ENCODE measurements at places on chromosomes 16 and 17. TPM values are rescaled to one million over a fixed set of nuclear protein-coding genes. Genes with fewer than 3 reads are reported as not detected.
A peak's percentile ranks its signal among the peaks of the same experiment; 100 is the strongest.

The RAMP2 gene
- total RNA-seq, result not detected

The MYH1 gene
- total RNA-seq, result not detected

The DRG2 gene
- total RNA-seq, result 37.7 TPM

The SLC5A2 gene
- total RNA-seq, result 0.21 TPM

The PGAP3 gene
- 8.3 TPM for total RNA-seq

- H3K36me3 ChIP-seq, result no peaks in the 10 kb centered on the region
- DNase-seq, result no peak
- H3K4me3 ChIP-seq, result no peak overlapping the region
Measured at GRCh38 chr16:82201351-82201750, 31.3 kb upstream of the MPHOSPH6 start.

DNA sequence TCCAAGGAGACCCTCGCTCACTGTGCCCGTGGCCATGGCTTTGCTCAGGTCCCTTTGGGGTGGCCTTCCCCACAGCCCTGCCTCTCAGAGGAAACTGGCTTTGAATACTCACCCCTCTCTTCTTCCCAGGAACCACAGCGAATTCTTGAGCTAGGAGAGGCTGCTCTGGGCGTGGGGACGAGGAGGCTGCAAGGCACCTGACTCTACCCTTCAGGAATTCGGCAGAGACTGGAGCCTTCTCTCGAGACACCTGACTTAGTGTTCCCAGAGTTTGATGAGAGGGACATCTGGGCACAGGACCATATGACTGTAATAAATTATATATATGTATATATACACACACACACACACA lies 6.2 kb downstream of the LLGL2 start:
- no peaks in the 10 kb centered on the region for H3K36me3 ChIP-seq
- H3K27ac ChIP-seq, result no peak overlapping the region
- H3K27me3 ChIP-seq, result no peaks in the 10 kb centered on the region
- H3K4me3 ChIP-seq, result no peak overlapping the region
- no peak for DNase-seq

DNA sequence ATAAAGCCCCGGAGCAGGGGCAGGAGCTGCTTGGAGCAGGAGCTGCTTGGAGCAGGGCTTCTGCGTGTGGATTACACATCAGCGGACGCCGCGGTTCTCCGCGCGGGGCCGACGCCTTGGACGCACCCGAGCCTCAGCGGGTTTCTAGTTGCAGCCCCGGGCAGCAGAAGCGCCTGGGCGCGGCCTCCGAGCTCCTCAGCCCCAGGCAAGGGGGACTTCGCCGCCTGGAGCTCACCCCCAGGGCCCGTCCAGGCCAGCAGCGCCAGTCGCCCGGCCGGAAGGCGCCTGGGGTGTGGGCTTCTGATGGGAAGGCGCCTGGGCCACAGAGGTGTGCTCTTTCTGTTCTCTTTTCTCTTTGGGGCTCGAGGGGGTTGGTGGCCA lies 6.3 kb downstream of the FOXF1 start:
- H3K4me1 ChIP-seq, result peaks cover 4% of the 10 kb centered on the region
- no peak overlapping the region for H3K4me3 ChIP-seq
- H3K27ac ChIP-seq, result no peak overlapping the region
- DNase-seq, result no peak
- H3K36me3 ChIP-seq, result peaks cover under 1% of the 10 kb centered on the region
- peaks cover 61% of the 10 kb centered on the region for H3K27me3 ChIP-seq

DNA sequence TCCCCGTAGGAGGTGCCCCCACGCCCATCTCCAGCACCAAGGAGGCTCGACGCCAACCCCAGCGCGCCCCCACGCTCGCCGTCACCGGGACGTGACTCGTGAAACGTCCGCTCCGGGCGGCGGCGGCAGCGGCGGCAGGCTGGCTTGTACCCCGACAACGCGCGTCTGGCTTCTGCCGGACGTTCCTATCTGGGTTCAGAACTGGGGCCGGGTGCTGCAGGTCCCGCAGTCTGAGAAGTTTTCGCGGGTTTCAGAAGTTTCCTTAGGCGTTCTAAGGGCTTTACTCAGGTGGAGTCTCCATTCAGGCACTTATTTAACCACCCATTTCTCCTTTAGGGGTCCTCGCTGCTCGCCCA lies 672 bp upstream of the ALKBH5 start:
- peaks cover 45% of the 10 kb centered on the region for H3K4me1 ChIP-seq
- DNase-seq, result peak; percentile 87
- H3K4me3 ChIP-seq, result peak overlapping the region; percentile 91
- no peaks in the 10 kb centered on the region for H3K27me3 ChIP-seq
- peaks cover 31% of the 10 kb centered on the region for H3K36me3 ChIP-seq

DNA sequence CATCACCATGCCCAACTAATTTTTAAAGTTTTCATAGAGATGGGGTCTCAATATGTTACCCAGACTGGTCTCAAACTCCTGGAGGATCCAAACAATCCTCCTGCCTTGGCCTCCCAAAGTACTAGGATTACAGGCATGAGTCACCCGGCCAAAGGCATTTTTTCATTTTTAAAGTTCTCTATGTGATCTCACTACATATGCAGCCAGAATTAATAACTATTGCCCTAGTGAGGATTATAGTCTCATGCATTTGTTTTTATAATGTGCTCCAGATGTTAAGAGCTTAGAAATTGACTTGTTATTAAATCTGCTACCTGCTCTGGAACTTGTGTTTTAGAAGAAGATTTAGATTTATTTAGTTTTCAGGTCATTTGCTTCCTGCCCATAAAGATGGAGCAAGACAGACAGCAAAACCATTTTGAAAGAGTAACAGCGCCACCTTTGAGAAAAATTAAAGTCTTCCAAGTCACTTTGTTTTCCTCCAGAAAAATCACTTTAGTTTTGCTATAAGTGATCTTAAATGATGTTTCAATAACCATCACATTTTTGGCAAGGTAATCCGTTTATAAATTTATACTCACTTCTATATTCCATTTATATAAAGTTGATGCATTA lies 79.5 kb downstream of the CA4 start:
- H3K4me1 ChIP-seq, result peaks cover 7% of the 10 kb centered on the region
- DNase-seq, result no peak
- H3K4me3 ChIP-seq, result no peak overlapping the region
- peaks cover 2% of the 10 kb centered on the region for H3K36me3 ChIP-seq
- no peak overlapping the region for H3K27ac ChIP-seq

DNA sequence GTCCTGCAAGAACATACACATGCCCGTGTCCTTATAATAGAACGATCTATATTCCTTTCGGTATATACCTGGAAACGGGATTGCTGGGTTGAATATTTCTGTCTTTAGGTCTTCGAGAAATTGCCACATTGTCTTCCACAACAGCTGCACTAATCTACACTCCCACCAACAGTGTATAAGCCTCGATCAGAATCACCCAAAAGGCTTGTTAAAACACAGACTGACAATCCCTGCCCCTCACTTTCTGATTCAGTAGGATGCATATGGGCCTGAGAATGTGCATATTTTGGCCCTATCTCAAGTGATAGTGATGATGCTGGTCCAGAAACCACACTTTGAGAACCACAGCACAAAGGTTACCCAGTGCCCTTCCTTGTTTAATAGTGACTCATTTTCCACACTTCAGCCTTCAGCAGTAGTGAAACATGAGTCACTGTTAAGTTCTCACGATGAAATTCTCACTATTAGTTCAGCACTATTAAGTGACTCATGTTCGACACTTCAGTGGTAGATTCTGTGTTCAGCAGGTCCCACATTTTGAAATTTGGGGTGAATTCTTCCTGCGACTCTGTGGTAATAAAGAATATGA lies 215.6 kb downstream of the GRIN2A start:
- H3K4me3 ChIP-seq, result no peak overlapping the region
- no peak overlapping the region for H3K27ac ChIP-seq
- no peaks in the 10 kb centered on the region for H3K36me3 ChIP-seq

GRCh38 chr16:20925751-20926150 lies 25.2 kb downstream of the LYRM1 start:
- no peak overlapping the region for H3K4me3 ChIP-seq
- H3K4me1 ChIP-seq, result no peaks in the 10 kb centered on the region
- no peak overlapping the region for H3K27ac ChIP-seq
- H3K36me3 ChIP-seq, result peaks cover 7% of the 10 kb centered on the region

DNA sequence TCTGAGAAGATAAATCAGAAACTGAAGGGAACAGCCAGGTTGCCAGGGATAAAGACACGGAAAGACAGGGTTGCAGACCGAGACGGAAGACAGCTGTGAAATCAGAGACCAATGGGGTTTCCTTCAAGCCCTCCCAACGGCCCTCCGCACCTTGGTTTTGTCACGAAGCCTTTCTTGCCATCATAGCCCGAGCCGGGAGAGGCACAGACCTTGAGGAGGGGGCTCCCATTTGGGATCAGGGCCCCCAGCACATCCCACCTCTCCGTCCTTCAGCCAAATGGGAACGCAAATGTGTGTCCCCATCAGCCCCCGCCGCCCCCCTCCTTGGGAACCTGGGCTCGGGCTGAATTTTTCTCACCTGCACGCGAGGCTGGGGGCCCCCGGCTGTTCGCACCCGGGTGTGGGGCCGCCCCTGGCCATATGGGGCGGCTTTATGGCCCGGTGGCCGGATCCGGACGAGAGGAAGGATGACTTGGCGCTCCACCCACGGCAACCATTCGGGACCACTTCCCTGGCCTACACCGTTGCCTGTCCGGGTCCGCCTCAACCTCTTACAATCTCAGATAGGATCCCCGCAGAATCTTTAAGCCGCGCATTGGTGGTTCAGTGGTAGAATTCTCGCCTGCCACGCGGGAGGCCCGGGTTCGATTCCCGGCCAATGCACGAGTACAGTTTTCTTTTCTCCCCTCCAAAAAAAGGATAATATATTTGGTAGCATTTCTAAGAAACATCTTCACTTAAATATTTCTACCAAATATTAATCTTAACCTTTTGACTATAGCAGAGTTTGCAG lies 1.4 kb upstream of the HES7 start:
- H3K27me3 ChIP-seq, result peaks cover 37% of the 10 kb centered on the region
- H3K36me3 ChIP-seq, result peaks cover 6% of the 10 kb centered on the region
- H3K4me3 ChIP-seq, result peak overlapping the region; percentile 83
- DNase-seq, result peak; percentile 94

GRCh38 chr16:68242085-68242484 lies 3.1 kb upstream of the PLA2G15 start:
- DNase-seq, result no peak
- no peak overlapping the region for H3K4me3 ChIP-seq

DNA sequence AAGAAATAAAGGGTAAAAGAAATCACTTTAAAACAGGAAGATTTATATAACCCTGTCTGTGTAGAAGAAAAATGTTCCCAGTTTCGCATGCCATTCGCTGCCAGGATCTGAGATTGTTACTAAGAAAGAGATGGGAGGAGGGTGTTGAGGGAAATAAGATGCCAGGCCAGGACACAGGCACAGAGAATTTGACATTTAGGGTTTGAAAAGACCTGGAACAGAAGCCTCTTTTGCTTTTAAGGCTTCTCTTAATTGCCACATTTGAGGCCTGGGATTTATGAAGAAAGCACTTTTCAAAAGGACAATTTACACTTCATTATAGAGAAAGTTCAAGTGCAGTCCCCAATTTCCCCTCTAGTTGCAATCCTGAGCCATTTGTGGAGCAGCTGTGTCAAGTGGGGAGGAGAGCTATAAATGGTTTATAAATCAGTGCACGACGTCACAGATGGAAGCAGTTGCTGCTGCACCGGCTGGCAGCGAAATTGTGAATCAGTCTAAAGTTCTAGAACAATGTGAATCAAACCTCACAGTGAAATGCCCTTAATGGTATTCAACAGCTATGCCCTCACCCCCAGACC lies 26.5 kb upstream of the C16orf87 start:
- no peaks in the 10 kb centered on the region for H3K36me3 ChIP-seq
- no peaks in the 10 kb centered on the region for H3K27me3 ChIP-seq
- DNase-seq, result no peak
- H3K27ac ChIP-seq, result no peak overlapping the region
- H3K4me1 ChIP-seq, result peaks cover 18% of the 10 kb centered on the region
- no peak overlapping the region for H3K4me3 ChIP-seq

GRCh38 chr17:18974407-18975149 lies 22.6 kb downstream of the SLC5A10 start:
- peaks cover 12% of the 10 kb centered on the region for H3K4me1 ChIP-seq
- peaks cover 14% of the 10 kb centered on the region for H3K36me3 ChIP-seq
- peak overlapping the region; percentile 10 for H3K27ac ChIP-seq
- H3K4me3 ChIP-seq, result no peak overlapping the region
- H3K27me3 ChIP-seq, result no peaks in the 10 kb centered on the region
- peak; percentile 62 for DNase-seq

DNA sequence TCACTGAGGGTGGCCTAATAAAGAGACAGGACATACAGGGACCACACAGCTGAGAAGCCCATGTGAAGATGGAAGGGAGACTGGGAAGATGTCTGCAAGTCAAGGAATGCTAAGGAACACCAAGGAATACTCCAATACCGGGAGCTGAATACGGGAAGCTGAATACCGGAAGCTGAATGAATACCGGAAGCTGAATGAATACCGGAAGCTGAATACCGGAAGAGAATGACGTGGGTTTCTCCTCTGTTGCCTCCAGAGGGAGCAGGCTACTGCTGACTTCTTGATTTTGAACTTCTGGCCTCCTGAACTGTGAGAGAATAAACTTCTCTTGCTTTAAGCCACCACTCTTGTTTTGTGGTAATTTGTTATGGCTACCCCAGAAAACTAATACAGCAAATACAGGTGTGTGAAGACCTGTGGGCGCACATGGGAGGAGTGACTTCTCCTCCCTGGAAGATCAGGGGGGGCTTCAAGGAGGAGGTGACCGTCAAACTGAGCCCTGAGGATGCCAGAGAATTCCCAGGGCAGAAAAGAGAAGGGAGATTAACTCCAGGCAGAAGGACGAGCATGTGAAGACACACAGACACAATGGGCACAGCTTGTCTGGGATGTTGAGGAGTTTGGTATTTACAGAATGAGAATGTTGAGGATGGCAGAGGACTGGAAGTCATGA lies 259.9 kb downstream of the IRF8 start:
- no peak overlapping the region for H3K27ac ChIP-seq
- no peak overlapping the region for H3K4me3 ChIP-seq
- no peak for DNase-seq
- peaks cover 2% of the 10 kb centered on the region for H3K4me1 ChIP-seq
- peaks cover 2% of the 10 kb centered on the region for H3K36me3 ChIP-seq

- H3K27me3 ChIP-seq, result no peaks in the 10 kb centered on the region
- H3K4me1 ChIP-seq, result peaks cover 9% of the 10 kb centered on the region
- H3K27ac ChIP-seq, result no peak overlapping the region
- H3K36me3 ChIP-seq, result peaks cover 39% of the 10 kb centered on the region
Measured at GRCh38 chr17:4080686-4081085, 62.1 kb downstream of the ZZEF1 start.

GRCh38 chr17:31508288-31509094 lies 117.0 kb downstream of the RAB11FIP4 start:
- H3K27me3 ChIP-seq, result no peaks in the 10 kb centered on the region
- peaks cover 47% of the 10 kb centered on the region for H3K4me1 ChIP-seq
- H3K36me3 ChIP-seq, result peaks cover 2% of the 10 kb centered on the region

DNA sequence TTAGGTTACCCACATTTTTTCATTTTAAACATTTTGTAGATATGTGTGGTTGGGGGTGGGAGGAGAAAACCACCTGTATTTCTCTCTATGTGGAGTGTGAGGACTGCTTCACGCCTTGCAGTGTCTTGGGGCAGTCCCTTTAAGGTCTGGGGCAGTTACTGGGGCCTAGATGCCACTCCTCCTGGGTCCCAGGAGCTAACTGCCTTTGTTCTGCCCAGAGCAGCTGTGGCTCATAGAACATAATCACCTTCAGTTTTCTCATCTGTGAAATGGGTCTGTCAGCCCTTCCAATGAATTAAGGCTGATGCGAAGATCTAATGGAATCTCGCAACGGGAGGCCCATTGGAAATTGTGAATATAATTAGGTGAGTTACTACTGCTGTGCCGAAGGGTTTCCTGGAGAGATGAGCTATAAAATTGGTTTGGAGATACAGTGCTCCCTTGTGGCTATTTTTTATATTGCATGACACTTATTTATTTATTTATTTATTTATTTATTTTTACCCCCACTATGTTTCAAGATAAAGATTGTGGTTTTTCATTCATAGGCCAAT lies 22.9 kb downstream of the DHRS7C start:
- no peaks in the 10 kb centered on the region for H3K4me1 ChIP-seq
- no peak for DNase-seq
- H3K4me3 ChIP-seq, result no peak overlapping the region
